ENCODE measurements at places on chromosomes 13 and 19.

- DNase-seq: peak; percentile 77
Measured at GRCh38 chr19:3184847-3185460, 776 bp upstream of the NCLN start.

- DNase-seq: no peak
Measured at GRCh38 chr19:5686326-5686646, 3.8 kb upstream of the RPL36 start.

- no peak for DNase-seq
Measured at GRCh38 chr13:29963089-29963488, 112.7 kb upstream of the UBL3 start.

- no peak for DNase-seq
Measured at GRCh38 chr13:100476963-100477362, 111.6 kb downstream of the GGACT start.

- DNase-seq: no peak
Measured at GRCh38 chr19:8629996-8630683, at the start of gene NFILZ. NFILZ (plus strand) TSS chr19:8630633; CDS start chr19:8676766, 46,133 bp downstream.

DNA sequence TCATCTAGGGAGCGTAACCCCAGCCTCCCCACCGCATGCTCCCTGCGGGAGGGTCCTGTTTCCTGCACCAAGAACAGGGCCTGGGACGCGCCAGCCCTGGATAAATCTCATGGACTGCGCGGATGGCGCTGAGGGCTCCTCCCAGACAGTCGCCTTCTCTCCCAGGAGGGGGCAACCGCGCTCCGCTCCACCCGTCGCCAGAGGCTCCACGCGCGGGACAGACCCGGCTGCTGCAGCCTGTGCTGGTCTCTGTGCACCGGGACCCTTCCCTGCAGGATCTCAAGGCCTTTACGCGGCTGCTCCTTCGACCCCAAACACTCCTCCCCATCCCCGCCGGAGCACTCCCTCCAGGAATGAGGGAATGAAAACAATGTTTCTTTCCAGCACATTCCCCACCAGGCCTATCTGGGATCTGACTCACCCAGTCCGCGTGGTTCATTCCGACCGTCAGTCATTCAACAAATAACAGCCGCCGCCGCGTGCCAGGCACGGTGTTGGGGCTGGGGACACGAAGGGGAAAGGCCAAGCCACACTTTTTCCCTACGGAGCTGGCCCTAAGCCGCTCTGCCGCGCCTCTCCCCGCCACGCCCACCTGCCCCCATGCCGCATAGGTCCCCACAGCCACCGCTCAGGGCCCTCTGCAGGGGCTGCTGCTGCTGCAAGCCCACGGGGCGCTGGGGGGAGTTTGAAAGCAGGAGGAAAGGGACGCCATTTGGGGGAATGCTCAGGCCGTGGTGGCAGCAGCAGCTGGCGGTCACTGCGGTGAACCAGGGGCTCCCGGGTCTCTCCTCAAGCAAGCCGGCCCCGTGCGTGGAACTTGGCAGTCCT is 6.0 kb downstream of the PNMA8B start:
- DNase-seq: peak; percentile 84

- DNase-seq: no peak
Measured at GRCh38 chr13:89238496-89238895, 1567.3 kb downstream of the SLITRK5 start.

DNA sequence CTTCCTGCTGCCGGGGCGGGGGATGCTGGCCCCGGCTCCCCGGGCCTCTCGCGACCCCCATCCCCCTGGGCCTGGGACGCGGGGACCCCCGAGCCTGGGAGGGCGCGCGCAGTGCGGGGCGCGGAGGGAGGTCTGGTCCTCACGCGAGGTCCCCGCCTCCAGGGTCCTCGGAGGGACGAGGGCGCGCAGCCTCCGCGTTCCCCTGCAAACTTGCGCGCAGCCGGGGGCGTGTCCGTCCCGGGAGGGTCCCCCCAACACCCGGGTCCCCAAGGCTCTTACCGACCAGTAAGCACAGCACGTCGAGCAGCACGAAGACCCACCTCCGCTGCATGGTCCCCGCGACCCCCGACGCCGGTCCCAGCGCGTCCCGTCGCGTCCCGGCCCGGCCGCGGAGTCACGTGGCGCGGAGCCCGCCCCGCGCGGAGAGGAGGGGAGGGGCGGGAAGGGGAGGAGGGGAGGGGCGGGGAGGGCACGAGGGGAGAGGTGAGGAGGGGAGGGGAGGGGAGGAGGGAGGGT is at the start of gene PLPP2:
Gene PLPP2 (minus strand): TSS at position 398 of the 516 bp plus-strand sequence. CDS start 67 bp downstream, at position 331.
- no peak for DNase-seq

- no peak for DNase-seq
Measured at GRCh38 chr13:85663856-85664255, 135.4 kb downstream of the SLITRK6 start.

- DNase-seq: no peak
Measured at GRCh38 chr19:12984143-12984627, 11.1 kb upstream of the NFIX start.

DNA sequence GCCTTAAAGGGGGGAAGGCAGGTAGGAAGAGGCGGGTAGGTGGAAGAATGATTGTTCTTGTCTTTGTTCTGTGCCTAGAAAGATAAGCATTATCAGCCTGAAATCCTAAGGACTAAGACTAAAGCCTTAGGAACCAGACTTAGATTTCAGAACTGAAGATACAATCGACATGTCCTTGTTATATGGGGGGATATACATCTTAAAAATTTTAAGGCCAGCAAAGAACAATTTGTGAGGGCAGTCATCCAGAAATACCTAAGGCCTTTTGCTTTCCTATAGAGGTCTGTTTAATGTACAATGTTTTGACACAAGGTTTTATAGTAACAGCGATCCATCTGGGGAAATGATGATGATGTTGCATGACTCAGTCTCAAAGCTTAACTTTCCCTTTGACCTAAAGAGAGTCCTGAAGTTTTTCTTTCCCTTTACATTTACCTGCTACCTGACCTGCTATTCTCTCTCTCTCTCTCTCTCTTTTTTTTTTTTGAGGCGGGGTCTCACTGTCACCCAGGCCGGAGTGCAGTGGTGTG is 20.2 kb upstream of the CEACAM6 start:
- DNase-seq: no peak

DNA sequence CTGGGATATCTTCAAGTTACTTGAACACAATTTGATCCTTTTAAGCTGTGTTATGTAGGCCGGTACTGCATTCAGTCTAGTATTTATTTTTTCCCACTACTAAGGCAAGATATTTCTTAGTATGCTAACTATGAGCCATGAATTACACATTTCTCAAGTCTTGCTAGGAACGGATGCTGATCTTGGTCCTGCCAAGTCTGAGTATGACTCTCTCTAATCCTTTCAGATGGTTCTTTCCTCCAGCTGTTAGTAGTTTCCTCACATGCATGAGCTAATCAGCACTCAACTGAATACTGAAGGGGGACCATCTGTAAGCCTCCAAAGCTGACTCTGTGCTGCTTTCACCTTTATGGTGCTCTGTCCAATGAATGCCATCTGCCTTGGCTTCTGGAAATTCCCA is 460.3 kb downstream of the KCTD12 start:
- no peak for DNase-seq

DNA sequence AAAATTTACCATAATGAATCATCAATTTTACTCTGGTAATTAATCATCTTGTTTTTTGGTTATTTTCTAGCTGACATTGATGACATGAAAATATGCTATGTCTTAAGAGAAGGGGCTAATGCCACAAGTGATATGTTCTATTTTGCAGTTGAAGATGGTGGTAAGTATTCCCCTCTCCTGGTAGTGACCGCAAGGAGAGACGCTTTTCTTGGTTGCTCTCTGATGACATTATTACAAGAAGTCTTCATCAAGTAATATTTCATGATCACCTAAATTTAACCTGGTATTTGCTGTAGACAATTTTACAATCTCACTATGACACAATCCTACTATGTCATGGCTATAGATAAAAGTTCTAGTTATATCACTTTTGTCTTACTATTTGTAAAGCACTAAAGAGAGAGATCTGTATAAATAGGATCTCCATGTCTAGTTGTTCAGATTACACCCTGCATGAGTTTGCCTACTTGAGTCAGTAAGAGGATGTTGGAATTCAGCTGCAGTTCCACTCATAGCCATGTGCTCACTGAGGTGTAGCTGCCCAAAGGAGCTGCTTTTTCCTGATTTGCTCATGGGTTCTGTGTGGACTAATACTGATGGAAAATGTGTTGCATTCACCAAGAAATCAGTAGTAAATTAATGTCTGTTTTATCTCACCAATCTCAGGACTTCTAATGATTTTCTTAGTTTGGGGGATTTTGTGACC is 10.9 kb downstream of the FREM2 start:
- DNase-seq: no peak

- DNase-seq: no peak
Measured at GRCh38 chr19:19269952-19270694, 3.0 kb downstream of the TM6SF2 start.

GRCh38 chr19:55441319-55441691 is 1.8 kb downstream of the SHISA7 start:
- no peak for DNase-seq

- no peak for DNase-seq
Measured at GRCh38 chr19:10089801-10090375, 3.8 kb downstream of the SHFL start.

DNA sequence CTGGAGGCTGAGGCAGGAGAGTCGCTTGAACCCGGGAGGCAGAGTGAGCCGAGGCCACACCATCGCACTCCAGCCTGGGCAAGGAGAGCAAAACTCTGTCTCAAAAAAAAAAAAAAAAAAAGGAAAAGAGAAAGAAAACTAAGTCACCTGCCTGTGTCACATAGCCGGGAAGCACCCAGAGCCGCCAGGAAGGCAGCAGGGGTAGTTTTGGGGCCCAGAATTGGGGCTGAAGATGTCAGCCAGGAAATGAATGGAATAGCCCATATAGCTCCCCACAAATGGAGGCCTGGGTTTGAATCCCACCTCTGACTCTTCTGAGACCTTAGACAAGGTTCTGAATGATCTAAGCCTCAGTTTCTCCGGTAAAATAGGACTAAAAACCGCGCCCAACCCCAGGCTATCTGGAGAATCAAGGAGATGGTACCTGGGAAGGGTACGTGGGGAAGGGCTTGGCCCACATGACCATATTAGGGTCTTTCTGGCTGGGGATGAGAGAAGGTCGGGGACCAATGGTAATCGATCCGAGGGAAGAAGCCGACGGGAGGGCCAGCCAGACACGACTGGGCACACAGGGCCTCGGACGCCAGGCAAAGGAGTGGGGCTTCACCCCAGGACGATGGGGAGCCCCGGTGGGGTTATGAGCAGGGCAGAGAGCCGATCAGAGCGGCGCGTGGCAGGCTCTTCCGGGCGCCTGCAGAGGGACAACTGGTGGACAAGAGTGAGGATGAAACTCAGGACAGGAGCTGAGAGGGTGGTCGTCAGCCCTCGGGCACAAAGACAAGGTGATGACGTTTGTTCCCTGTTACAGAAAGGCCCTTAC is 14.4 kb downstream of the CCDC124 start:
- DNase-seq: no peak

GRCh38 chr19:15196360-15197005 is 4.3 kb downstream of the NOTCH3 start:
- no peak for DNase-seq

DNA sequence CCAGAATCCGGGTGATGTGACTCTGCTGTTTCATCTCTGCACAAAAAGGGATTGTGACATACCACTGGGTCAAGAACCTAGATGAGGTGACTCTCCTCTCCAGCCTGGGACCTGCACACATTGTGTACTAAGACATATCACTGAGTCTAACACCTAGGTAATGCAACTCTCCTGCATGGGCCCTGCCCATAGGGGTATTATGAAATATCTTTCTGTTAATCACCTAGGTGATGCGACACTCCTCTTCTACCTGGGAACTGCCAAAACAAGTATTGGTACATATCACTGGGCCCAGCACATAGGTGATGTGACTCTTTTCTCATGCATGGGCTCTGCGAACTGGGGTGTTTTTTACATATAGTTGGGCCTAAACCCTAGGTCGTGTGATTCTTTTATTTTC is 35.5 kb upstream of the ZNF254 start:
- DNase-seq: no peak

GRCh38 chr13:106350208-106350607 is 185.3 kb downstream of the EFNB2 start:
- DNase-seq: no peak

DNA sequence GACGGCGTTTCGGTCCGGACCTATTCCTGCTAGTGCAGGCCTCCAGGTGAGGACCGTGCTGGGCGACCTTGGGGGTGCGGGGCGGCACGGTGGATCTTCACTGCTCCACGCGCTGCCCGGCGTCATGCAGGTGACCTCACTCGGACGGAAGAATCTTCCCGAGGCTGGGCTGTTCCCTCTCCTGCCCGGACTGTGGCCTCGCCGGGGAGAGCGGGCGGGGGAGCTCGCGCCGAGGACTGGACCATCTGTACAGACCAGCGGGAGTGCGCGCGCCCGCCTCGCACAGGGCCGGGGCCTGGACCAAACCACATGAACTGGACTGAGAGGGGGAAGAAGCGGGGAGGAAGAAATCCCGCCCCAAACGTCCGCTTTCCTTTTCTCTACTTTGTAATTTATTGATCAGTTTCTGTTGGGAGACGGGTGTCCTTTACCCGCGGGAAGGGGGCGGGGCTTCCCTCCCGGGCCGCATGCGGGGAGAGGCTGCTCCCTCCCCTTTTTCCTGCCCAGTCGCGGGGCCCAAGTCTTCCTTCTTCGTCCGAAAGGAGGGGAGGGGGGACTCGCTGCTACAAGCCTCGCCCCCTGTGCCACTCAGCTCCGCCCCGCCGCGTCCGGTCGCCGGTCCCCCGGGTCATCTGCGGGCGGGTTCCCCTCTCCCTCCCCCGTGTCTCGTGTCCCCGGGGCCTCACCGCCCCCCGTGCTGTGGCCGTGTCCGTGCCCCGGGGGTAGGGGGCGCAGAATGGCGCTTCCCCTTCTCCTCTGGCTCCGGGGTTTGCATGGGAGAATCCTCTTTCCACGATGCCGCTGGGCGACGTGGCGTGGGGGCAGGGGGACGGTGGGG is 4.9 kb downstream of the HRC start:
- peak; percentile 90 for DNase-seq

All from tibial artery (tissue), 4 donors.